RWPE1 (cell line): ENCODE measurements at places on chromosomes 6 and 20.
A peak's percentile ranks its signal among the peaks of the same experiment; 100 is the strongest.

GRCh38 chr6:78492351-78493017, 374.9 kb upstream of the IRAK1BP1 start:
- DNase-seq, result peak; percentile 21

- no peak for DNase-seq
These were observed 63.8 kb upstream of the UST start for GRCh38 chr6:148682990-148683389.

DNA sequence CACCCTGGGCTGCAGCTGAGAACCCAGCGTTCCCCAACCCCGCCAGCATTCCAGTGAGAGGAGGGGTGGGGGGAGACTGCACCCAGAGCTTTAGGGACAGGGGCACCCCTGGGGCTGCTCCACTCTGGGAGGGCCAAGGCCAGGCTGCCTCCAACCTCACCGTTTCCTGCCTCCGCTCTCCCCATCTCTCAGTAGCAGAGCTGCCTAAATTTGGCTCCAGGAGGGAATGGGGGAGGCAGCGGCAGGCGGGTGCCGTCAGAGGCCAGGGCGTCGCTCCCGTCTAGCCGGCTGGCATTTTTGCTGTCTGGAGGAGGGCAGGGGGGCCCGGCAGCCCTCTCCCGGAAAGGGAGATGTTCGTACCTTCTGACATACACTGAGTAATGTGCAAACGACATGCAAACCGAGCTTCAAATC, 46.6 kb downstream of the NOL4L start:
- DNase-seq, result no peak

DNA sequence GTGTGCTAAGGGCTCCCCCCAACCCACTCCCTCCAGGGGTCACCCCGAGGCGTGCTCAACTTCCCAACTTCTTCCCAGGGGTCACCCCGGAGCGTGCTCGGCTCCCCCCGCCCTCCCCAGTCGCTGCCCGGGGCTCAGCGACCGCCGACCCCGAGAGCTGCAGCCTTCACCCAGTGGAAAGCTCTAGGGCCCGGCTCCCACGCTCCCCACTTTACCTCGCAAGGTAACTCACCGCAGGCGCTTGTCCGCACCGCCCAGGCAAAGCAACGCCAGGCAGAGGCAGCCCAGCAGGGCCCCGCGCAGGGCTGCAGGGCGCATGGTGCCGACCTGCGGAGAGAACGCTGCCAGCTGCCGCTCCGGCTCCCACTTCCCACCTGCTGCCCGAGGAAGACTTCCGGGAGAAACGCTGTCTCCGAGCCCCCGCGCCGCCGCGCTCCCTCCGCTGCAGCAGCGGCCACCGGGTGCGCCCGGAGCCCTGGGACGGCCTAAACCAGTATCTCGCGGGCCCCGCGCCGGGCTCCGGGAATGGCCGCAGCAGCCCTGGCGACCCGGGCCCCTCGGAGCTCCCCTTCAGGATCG, 396 bp downstream of the RNASET2 start:
- DNase-seq, result peak; percentile 13

- no peak for DNase-seq
These were observed 61.6 kb downstream of the SRC start for GRCh38 chr20:37407573-37408002.

DNA sequence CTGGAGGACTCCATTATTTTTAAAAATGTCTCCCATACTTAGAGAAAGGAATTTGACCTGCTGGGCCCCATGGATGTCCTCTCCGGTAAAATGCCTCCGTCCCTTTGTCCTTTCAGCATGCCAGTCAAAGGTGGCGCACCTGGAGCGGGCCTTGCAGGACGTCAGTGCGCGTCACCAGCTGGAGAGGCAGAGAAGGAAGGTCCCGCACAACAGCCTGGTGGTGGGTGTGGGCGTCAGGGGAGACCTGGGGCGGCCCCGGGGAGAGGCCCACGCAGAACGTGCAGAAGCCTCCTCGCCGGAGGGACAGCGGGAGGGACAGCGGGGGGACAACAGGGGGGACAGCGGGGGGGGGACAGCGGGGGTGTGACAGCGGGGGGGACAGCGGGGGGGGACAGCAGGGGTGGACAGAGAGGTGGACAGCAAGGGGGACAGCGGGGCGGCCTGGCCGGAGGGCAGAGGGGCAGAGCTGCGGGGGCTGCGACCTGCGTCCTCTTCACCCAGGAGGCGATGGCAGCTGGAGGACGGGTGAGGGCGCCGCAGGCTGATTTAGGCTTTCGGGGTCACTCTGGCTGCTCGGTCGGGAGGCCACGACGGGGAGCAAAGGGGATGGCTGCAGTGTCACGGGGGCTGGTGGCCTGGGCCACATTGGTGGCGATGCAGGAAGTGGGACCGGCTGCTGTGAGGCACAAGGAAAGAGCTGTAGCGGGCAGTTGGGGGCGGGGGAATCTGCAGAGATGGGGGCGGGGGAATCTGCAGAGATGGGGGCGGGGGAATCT, 859 bp upstream of the KIF25 start:
- DNase-seq, result no peak

GRCh38 chr6:147911686-147912085, 403.2 kb downstream of the SAMD5 start:
- no peak for DNase-seq
